ENCODE measurements at places on chromosomes 1 and 21. TPM values are rescaled to one million over a fixed set of nuclear protein-coding genes. Genes with fewer than 3 reads are reported as not detected.

DNA sequence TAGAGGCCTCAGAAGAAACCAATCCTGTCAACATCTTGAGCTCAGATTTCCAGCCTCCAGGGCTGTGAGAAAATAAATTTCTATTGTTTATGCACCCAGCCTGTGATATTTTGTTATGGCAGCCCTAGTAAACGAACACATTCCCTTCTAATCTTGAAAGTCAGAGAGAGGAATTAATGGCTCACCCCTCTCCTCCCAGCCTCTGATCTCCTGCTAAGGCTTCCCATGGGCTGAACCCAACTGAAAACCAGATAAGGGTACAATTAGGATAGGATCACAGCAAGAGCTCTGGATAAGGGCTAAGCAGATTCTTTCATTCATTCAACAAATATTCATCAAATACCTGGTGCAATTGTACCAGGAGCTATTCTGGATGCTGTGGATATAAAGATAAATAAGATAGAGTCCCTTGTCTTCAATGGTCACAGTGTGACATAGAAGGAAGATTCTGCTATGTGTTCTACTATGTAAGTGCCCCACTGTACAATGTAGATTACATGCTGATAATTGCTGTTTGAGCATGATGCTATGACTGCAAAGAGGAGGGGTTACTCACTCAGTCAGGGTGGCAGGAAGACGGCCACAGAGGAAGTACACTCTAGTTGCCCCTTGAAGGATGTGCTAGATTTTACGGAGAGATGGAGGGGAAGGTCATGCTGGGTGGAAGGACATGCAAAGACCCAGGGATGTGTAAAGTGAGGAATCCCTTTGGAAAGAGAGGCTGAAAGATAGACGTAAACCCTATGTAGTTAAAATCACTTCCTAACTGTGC is 203.3 kb upstream of the JUN start:
- DNase-seq, result no peak

DNA sequence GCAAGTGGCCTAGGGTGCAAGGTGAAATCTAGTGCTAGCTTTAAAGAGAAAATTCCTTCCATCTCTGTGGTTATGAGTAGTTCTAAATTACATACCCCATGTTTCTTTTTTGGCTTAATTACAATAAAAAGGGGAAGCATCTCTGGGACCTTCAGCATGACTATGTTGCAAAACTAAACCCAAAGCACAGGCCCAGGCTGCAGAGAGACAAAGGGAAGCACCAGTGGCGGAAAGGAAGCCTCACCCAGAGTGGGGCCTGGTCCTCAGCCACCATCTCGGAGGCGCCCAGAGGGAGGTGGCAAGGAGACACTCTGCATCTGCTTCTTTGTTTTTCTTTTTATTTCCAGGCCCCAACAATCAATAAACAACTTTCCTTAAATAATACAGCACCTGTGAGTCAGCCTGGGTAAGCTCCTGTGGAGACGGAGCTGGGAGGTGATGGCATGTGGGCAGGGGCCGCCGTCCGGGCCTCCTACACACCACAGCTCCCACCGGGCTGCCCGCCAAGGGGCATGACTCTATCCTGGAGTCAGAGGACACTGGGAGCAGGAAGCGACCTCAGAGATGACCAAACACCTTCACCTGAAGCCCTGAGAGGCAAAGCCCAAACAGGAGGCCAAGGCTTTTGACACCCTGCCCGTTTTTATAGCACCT is 21.7 kb downstream of the ITPKB start:
- DNase-seq, result no peak

- DNase-seq, result no peak
These were observed 244.4 kb downstream of the ZNF648 start for GRCh38 chr1:181817091-181817490.

The NBPF20 gene
- polyA plus RNA-seq, result 2.4 TPM

The OR2L2 gene
- polyA plus RNA-seq, result 0.08 TPM
